ENCODE measurements at places on chromosomes 1 and 21.
A peak's percentile ranks its signal among the peaks of the same experiment; 100 is the strongest.

DNA sequence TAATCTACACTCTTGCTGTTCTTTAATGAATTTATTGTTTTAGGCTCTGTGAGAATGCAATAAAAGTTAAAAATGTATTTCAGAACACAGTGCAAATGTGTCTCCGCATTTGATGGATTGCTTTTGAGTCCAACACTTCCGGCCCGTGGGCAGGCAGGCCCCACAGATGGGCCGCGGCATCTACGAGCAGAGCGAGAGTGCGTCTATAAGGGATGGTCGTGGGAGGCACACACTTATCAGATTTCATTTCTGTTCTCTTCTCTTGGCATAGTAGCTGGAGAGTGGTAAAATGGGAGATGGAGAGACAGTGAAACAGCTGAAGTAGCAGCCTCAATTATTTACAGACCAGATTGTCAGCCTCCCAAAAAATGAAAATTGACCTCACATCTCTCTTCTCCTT lies 134.2 kb downstream of the NAV1 start:
- DNase-seq: no peak

DNA sequence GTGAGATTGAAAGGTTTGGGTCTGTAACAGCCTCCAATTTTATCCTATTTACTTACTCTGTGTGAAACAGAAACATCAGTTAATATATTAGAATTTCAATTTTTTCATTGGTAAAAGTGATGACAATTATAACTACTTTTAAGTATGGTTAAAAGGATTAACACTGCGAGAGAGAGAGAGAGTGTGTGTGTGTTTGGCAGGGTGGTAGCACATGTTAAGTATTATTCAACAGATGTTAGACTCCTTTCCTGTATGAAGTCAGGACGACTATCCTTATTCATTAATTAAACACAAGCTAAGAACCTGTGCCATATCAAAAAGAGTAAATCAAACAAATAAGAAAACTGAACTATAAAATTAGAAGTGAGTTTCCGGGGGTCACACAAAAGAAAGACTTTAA lies 662.5 kb downstream of the PLPP3 start:
- DNase-seq: no peak

DNA sequence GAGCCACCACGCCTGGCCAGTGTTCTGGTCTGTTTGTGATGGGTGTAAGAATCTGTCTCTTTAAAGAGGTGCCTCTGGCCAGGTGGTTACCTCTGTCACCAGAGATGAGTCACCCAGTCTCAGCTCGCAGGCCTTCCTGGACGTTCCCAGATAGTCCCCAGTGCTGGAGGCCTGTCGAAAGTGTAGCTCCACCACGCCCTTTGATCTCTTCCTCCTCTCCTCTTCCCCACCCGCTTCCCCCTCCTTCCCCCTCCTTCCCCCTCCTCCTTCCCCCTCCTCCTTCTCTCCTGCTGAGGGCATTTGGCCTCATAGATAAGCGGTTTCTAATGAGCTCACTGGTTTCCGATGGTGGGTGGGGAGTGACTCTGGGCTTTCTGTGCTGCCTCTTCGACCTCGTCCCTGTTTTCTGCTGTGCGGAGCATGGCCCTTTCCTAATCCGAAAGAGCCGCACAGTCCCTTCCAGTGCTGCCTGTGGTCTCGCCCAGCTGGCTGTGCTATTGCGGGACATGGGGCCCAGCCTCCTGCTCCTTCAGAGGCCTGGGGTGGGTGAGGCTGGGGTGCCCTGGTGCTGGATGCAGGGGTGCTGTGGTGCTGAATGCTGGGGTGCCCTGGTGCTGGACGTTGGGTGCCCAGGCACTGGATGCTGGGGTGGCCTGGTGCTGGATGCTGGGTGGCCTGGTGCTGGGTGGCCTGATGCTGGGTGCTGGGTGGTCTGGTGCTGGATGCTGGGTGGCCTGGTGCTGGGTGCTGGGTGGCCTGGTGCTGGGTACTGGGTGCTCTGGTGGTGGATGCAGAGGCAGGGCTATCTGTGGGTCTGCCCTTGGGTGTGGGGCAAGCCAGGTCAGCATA lies 19.2 kb downstream of the AGPAT3 start:
- DNase-seq: peak; percentile 19

DNA sequence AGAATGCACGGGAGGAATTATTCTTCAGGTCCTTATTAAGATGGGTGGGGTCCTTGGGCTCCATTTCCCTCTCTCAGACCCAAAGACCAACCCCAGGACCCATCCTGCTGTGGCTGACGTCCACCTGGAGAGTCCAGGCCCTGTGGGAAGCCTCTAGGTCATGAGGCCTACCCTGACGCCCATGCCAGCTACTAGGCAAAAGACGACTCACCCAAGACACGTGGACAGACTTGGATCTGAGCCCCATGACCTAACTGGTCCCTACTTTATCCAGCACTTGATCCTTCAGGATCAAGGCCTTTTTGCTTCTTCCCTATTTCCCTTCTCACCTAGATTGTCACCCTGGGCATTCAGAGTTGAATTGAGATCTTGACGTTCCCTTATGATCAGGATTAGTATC lies 56.0 kb upstream of the CASZ1 start:
- no peak for DNase-seq

DNA sequence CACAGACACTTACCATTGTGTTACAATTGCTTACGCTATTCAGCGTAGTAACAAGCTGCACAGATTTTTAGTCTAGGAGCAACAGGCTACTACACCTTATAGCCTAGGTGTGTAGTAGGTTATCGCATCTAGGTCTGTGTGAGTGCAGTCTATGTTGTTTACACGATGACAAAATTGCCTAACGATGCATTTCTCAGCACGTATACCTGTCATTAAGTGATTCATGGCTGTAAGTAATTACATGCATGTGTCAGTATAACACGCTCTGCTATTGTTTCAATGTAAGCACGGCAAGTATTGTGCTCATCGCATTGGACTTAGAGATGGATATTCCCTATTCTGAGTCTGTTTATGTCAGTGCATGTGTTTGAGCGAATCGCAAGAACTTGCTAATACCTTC lies 15.7 kb upstream of the ZBTB18 start:
- DNase-seq: no peak

DNA sequence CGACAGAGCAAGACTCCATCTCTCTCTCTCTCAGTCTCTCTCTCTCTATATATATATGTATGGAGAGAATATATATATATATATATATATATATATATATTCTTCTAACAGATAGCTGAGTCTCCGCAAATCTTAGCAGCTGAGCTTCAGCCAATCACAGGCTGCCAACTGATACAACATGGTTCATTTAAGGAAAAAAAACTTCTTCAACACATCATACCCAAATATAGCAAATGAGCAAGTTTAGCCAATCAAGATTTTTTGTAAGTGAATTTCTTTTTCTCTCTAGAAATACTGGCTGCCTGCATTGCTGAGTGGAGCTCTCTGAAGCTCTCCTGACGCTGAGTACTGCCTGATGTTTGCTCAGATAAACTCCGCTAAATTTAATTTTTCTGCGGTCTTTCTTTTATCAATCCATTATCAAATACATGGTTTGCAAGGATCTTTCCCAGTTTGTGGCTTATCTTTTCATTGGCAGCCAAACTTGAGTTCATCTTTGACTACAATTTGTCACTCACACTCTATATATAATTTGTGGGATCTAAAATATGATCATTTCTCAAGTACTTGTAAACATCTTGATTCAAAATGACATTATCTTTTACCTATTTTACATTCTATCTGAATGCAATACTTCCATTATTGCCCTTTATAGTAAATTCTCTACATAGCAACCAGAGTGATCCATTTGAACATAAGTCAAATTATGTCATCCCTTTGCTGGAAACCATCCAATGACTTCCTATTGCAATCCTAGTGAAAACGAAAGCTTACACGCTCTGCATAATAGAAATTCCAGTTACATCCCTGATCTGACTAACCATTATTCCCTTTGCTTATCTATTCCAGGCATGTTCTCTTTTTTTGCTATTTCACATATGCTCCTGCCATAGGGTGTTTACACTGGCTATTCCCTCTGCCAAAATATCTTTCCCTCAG lies 2131.7 kb downstream of the MRPL39 start:
- DNase-seq: no peak

- DNase-seq: no peak
Measured at GRCh38 chr1:219312967-219313366, 139.3 kb downstream of the LYPLAL1 start.

DNA sequence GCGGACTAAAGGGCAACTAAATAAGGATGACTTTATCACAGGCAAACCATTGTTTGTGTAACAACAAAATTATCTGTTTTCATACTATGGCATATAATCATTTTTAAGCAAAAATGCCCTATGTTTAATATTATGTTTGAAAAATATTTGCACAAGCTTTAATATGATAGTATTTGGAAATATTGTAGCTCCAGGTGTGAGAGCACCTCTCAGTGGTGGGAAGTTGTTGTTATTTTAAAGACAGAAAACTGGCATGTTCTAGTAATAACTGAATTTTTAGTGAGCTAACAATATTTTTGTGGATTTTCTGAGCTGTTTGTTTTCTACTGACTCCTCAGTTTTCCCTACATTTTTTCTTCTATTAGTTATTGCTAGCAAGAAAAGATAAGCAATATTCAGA lies 578.8 kb downstream of the KCNT2 start:
- no peak for DNase-seq

DNA sequence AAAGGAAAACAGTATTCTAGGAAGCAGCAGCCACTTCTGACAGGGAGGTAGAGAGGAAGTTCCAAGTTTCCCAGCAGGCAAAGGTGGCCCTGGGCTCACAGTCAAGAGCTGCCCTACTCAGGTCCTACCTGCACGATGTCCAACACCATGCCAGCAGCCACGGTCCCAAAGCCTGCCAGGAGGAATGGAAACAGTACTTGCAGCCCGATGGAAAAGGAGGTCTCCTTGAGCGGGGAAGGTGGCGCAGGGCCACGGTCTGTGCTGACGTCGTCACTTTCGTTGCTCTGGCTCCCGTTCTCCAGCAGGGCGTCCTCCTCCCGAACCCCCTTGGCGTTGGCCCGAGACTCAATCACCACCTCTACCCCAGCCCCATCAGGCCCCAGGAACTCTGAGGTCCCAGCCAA lies 3.1 kb downstream of the SLC41A1 start:
- DNase-seq: no peak

- no peak for DNase-seq
Measured at GRCh38 chr21:15183813-15184257, 119.0 kb upstream of the NRIP1 start.

- no peak for DNase-seq
Measured at GRCh38 chr1:40265919-40266318, 7.9 kb downstream of the ZMPSTE24 start.

- DNase-seq: no peak
Measured at GRCh38 chr1:206004826-206005225, 1.6 kb upstream of the RAB7B start.

GRCh38 chr1:157968508-157968907 lies 24.9 kb upstream of the KIRREL1 start:
- no peak for DNase-seq

GRCh38 chr1:61851849-61852669 lies 109.8 kb downstream of the PATJ start:
- no peak for DNase-seq

DNA sequence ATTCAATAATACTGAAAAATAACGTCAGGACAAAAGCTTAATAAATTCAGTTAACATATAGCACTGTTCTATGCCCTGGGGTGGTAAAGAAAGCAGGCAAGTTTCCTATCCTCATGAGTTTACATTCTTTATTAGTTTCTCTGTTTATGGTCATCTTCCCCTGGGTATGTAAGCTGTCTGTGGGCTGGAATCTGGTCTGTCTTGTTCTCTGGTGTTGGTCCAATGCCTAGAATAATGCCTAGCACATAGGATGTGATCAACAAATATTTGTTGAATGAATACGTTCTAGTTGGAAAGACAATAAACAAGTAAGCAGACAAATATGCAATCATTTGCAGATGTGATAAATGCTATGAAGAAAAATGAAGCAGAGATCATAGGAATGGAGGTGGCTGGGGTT lies 7.2 kb upstream of the IGSF3 start:
- DNase-seq: no peak

DNA sequence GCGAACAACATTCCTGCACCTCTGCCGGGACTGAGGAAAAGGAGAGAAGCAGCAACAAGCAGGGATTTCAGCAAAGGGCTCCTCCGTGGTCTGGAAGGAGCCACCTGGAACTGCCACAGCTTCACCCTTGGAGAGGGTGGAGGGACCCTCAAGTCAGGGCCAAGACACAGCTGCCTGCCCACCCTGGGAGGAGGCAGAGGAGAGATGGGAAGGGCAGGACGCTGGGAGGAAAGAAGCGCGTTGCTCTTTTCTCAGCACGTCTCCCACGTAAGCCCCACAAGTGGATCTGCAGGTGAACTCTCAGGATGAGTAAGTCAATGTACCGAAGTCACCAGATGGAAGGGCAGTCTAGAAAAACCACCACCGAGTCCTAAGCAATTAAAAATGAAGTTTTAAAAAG lies 39.6 kb downstream of the SLC19A1 start:
- DNase-seq: no peak

DNA sequence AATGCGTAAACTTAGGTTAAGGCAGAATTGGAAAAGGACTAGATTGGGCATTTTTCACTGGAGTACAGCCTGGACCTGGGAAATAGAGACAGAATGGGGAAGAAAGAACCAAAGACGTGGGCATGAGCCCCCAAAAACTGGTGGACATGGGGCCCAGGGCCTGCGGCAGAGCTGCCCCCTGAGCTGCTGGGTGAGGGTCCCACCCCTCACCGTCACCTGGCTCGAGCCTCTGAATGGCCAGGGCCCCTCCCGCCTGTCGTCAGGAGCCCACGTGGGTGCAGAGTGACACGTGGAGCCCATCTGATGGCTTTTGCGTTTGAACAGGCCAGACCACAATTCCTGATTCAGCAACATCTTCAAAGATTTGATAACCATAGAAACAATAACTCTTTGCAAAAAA lies 360.9 kb upstream of the VAMP3 start:
- no peak for DNase-seq

GRCh38 chr1:168285971-168286927 lies 5.6 kb downstream of the TBX19 start:
- DNase-seq: no peak

- no peak for DNase-seq
Measured at GRCh38 chr1:89089962-89090361, 25.0 kb upstream of the GBP1 start.

DNA sequence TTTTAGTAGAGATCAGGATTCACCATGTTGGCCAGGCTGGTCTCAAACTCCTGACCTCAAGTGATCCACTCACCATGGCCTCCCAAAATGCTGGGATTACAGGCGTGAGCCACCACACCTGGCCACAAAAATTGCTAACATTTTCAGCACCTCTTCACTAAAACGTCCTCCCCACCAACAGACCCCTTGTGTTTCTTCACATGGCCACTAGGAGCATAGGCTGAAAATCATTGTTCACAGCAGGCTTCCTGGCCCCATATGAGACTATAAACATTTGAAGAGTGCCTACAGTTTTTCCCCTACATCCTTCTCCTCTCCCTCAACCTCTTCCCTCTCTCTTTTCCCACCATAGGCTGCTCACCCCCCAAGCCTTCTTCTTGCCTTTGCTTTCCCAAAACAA lies 28.0 kb upstream of the SFPQ start:
- no peak for DNase-seq

DNA sequence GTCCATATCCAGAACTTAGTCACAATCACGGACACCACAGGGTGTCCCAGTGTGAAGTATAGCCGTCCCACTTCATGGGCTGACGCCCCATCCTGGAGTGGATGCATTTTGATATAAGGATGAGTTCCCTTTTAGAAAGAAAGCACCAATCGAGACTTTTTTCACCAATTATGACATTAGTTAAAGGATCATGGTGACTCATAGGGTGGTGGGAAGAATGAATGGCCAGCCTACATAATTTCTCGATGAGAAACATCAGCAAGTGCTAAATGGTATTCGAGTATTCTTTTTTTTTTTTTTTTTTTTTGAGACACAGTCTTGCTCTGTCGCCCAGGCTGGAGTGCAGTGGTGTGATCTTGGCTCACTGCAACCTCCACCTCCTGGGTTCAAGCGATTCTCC lies 38.5 kb upstream of the USP1 start:
- no peak for DNase-seq

- no peak for DNase-seq
Measured at GRCh38 chr1:58434607-58435006, 111.9 kb downstream of the OMA1 start.
